ENCODE measurements at places on chromosomes 16 and 17.

DNA sequence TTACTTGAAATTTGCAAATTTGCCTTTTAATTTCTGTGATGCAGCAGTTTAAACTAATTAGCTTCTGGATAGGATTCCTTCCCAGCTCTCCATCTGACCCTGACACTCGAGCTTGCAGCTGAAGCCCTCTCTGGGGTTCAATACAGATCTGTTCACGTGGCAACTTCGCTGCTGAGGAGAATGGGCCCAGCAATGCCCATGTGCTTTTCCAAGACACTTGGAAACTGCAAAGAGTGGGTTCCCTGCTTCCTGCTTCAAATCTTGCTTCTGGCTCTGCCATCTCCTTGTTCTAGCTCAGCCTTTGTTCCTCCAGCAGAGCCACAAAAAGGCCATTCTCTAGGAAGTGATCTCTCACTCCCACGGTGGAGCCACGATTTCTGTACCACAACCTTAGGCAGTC lies 50.0 kb upstream of the IRX6 start:
- DNase-seq = peak; percentile 95

- no peak for DNase-seq
Observed at GRCh38 chr17:1460233-1460632, 4.2 kb upstream of the CRK start.

DNA sequence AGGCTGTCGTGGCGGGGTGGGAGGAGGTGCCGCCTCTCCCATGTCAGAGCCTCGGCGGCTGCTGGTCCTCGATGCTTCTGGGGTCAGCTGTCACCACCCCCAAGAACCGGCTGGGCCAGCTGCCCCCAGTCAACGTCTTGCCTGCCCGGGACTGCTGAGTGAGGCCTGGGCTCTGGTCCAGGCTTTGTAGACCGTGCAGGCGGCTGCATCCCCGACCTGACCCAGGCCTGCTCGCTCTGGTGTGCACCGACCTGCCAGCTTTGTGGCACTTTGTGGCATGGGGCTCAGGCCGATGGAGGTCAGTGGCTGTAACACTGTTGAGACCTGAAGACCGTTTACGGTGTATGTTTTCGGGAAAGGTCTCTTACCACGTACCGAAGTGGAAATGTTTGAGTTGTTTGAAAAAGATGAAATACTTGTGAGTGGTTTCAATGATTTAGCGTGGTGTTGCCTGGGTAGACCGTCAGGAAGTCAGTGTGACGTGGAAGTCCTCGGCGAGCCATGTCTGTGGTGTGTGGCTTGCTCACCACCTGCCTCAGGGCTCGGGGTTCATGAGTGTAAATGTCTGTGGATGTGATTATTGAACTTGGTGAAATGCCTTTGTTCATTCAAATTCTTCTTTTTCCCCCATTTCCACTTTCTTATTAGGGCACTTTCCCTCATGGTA lies 53.2 kb upstream of the ZNF750 start:
- no peak for DNase-seq

DNA sequence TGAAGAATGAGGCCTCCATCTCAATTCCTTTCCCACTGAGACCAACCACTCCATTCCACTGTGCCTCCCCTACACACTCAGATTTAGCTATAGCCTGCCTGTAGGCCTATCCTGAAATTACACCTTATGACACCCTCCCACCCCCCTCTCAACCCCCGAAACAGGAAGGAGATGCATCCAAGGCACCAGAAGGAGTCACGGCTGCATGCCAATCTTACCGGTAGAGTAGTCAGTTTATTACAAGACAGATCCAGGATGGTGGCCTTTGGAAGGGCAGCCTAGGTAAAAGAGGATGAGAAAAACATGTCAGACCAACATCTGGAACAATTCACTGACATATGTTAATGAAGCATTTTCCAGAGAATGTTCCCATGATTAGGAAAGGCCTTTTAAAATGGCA lies 2.6 kb downstream of the LRRC59 start:
- no peak for DNase-seq

DNA sequence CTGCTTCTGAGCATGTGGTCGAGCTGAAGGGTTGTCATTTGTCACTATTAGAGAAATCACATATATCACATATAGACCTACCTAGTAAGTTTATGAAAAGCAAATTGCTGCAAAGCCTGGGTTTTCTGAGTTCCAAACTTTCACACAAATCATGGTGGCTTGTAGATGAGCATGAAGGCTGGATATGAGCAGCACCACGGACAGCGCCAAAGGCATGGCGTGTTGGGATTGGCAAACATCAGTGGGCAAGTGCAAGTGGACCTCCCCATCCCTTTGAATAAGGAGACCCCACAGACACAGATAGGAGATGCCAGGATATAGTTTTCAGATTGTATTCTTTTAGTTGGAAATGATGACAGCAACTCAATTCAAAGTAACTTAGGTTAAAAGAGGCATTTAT lies 77.6 kb upstream of the CACNG3 start:
- DNase-seq = no peak

DNA sequence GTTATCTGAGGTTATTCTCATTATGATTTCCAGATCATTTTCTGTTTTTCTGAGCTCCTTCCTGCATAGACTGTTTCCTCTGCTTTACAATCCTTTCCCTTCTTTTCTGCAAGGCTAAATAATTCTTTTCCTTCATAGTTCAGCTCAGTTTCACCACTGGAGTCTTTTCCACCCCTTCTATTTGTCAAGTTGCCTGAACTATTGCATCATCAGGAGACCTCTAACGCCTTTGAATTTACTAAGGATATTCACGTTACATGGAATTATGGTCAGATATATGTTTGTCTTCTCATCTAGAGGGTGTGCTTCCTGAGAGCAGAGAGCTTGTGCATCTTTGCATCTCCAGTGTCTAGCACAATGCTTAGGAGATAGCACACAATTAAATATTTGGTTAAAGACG lies 140.4 kb upstream of the CA10 start:
- no peak for DNase-seq

DNA sequence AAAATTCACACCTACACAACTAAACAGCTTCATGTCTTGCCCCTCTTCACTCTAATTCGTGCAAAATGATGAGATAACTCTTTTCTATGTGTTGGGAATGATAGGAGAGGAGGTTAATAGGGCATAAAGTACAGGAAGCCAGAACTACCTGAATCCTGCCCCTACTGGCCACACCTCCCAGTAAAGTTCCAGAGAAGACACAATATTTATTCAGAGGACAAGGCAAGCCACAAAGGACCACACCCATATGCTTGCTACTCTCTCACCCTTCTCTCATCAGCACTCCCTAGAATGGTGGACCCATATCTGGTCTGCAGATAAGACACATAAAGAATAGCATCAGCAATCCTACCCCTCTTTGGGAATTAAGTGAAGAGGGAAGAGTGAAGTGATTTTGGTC lies 74.6 kb downstream of the ZNF18 start:
- DNase-seq = no peak

DNA sequence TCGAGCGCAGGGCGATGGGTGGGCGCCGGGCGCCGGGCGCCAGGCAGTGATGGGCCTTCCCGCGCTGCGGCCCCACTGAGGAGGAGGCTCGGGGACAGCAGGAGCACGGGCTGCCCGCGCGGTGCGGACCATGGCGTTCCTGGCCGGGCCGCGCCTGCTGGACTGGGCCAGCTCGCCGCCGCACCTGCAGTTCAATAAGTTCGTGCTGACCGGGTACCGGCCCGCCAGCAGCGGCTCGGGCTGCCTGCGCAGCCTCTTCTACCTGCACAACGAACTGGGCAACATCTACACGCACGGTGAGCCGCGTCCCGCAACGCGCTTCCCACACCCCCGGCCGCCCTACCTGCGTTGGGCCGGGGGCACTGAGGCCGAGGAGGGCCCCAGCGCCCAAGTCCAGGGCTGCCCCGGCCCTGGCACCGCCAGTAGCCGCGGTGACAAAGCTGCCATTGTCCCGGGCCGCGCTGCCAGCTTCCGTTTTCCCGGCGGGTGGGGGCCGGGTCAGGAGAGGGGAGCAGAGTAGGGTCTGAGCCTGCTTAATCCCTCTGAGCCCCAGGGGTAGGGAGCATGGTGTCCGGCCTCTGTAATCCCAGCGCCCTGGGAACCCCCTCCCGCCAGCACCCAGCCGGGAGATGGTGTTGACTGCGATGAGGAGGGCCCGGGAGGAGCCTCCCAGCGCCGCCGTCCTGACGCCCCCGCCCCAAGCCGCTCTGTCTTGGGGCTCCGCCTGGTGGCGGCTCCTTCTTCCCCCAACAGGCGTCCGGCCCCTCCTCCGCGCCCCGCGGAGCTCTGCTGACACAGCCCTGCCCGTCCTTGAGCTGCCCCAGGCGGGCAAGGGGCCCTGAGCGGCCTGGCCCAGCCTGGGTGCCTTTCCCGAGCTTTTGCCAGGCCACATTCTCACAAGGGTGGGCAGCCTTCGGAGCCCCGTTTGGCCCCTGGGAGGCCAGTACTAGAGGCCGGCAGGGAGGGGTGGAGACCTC lies 685 bp downstream of the PAQR4 start:
- DNase-seq = peak; percentile 5

GRCh38 chr17:16947470-16947869 lies 24.4 kb downstream of the TNFRSF13B start:
- no peak for DNase-seq

GRCh38 chr17:11935734-11936406 lies 61.4 kb downstream of the ZNF18 start:
- peak; percentile 20 for DNase-seq

DNA sequence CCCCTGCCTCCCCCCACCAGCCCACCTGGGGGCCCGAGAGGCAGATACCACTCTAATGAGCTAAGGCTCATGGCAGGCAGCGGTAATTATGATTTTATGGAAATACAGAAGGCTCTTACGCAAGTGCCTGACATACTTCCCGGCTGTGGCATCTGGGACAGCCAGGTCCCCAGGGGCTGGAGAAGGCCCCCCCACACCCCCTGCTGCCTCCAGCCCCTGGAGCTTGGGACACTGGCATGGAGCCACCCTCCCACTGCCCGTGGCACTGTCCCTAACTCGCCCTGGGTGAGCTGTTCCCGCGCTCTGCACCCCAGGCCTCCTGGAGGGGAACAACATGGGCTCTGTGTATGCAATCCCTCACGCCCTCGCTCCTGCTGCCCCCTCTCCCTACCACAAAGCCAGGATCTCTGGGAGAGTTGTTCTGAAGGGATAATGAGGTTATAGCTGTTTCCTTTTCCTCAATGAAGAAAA lies 5.4 kb upstream of the STAC2 start:
- no peak for DNase-seq

DNA sequence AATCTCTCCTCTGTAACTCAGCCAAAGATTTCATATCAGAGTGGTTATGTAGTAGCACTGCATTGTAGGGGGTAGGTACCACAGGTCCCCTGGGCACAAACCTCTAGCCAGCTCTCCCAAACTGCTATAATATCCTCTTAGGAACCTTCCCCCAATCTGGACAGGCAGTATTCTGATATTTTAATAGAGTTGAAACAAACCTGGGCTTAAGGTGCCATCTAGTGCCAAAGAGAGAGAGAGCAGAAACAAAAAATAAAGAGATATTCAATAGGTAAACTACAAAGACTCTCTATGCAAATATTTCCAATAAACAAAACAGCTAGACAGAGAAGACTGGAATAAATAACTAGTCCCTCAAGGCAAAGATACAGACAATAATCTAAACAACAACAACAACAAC lies 1070.0 kb downstream of the CDH11 start:
- DNase-seq = peak; percentile 8

DNA sequence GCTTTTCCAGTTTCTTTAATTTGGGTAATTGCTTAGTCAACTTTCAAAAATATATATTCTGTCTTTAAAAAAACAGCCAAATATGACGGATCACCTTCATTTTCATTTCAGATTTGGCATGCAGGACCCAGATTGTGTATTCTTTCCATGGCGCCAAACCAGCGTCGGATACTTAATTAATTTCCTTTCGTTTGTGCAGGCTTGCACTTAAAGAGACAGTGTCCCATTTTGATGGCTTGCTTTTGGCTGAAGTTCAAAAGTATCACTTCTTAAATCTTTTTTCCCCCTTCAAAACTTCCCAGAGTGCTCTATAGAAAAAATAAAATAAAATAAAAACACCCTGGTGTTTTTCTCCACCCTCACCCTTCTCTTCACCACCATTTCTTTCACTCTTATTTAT lies 394.5 kb upstream of the SOX9 start:
- peak; percentile 46 for DNase-seq

DNA sequence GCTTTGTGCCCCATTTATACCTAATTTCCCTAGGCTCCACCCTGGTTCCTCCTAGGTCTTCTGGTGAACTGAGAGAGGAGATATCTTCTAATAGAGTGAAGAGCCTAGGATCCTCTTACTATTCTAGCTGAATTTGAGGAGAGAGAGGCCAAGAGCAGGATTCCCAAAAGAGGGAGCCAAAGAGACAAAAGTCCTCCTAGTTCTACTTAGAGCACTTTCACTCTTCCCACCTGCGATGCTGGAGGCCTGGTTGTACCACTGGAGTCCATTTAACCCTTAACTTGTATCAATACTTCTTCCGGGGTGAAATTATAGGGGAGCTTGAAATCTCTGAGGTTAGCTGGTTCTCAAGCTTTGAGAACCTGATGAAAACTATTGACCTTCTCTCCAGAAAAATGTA lies 3.4 kb upstream of the SSH2 start:
- DNase-seq = peak; percentile 13

- no peak for DNase-seq
Observed at GRCh38 chr17:1201132-1201702, 21.4 kb upstream of the ABR start.

GRCh38 chr16:54957403-54958166 lies 26.9 kb downstream of the IRX5 start:
- peak; percentile 41 for DNase-seq

DNA sequence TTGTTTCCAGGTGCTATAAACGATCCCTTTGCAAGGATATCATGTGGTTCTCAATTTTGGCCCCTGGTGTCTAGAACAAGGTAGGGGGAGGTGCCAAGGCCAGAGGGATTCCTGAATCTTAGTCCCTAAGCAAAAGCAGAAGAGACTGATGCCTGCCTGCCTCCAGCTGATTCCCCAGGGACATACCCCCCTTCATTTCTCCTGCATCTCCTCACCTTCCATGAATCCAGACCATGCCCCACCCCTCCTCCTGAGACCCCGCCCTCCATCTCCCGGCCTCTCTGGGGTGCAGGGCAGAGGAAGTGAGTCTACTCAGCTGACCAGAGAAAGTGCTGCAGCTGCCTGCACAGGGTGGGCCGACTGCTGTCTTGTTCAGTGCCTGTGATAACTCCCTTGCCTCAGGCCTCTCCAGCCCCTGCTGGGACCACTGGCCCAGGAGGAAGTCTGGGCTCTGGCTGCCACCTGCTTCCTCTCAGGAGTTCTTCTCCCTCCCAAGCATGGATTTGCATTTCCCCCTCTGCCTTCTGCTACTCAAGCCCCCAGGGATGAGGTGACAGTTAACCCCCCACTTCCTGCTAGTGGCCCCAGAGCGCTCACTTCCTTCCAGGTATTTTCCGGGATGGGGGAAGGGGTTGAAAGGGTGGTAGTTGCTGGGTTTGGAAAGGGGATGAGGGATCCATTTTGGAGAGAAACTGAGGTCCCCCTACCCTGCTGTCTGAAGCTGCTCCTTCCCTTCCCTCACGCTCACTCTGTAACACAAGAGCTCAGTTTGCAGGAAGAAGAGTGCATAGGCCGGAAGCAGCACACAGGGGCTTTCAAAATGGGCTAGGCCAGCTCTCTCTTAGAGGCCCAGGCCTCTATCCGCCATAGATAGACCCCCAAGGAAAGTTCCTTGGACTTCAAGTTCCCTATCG lies 10.5 kb upstream of the TSPOAP1 start:
- DNase-seq = no peak

GRCh38 chr17:82281076-82281475 lies 7.6 kb upstream of the CSNK1D start:
- no peak for DNase-seq
